ENCODE measurements at places on chromosomes 7 and 10. TPM values are rescaled to one million over a fixed set of nuclear protein-coding genes. Genes with fewer than 3 reads are reported as not detected.

Gene OR2A1
- not detected for total RNA-seq

Gene KLHL7
- total RNA-seq = 60.7 TPM

Gene LRRC61
- not detected for total RNA-seq

Gene TSPAN15
- 2.1 TPM for total RNA-seq

Gene ADIRF
- total RNA-seq = not detected

Gene ACBD7
- 0.69 TPM for total RNA-seq

Gene ACTL6B
- total RNA-seq = not detected

Gene STEAP1
- 20.7 TPM for total RNA-seq

Gene ASIC3
- 0.93 TPM for total RNA-seq

Gene PNLIPRP3
- total RNA-seq = 13.6 TPM

Gene TAS2R4
- 0.32 TPM for total RNA-seq

Gene METTL2B
- total RNA-seq = 55.7 TPM

Gene OR2A14
- not detected for total RNA-seq

Gene ANKRD61
- total RNA-seq = 0.50 TPM

Gene MPP7
- total RNA-seq = 0.34 TPM

Gene OPN4
- total RNA-seq = not detected
